Gastroesophageal sphincter (tissue), 4 donors: ENCODE measurements at places on chromosomes 11 and 22. TPM values are rescaled to one million over a fixed set of nuclear protein-coding genes. Genes with fewer than 3 reads are reported as not detected.

APOA5 gene
- total RNA-seq: not detected

CLMP gene
- total RNA-seq: 89.1 TPM

PPP2R1B gene
- 20.6 TPM for total RNA-seq

OR4A16 gene
- not detected for total RNA-seq

DMC1 gene
- total RNA-seq: 1.8 TPM

OR51B5 gene
- total RNA-seq: not detected

UCP3 gene
- total RNA-seq: 2.5 TPM

KCNJ11 gene
- 4.0 TPM for total RNA-seq

POU2AF1 gene
- total RNA-seq: 0.10 TPM

MRGPRX3 gene
- not detected for total RNA-seq

CCDC34 gene
- 1.2 TPM for total RNA-seq

SCN3B gene
- total RNA-seq: 0.77 TPM

LRRC74B gene
- not detected for total RNA-seq

OR6M1 gene
- total RNA-seq: not detected

ABCC8 gene
- 0.23 TPM for total RNA-seq

FIBIN gene
- total RNA-seq: 143 TPM

SLC5A1 gene
- total RNA-seq: 1.2 TPM

FXYD2 gene
- total RNA-seq: 0.50 TPM

APOBEC3A gene
- not detected for total RNA-seq

OR52N4 gene
- total RNA-seq: not detected

SLC25A18 gene
- total RNA-seq: 5.3 TPM

SCN2B gene
- 0.31 TPM for total RNA-seq

MAPK8IP2 gene
- 3.7 TPM for total RNA-seq

CARD10 gene
- 11.1 TPM for total RNA-seq

MRGPRG gene
- total RNA-seq: not detected

MMP7 gene
- not detected for total RNA-seq

OR5M11 gene
- not detected for total RNA-seq

KCNQ1 gene
- 5.8 TPM for total RNA-seq

SLC22A9 gene
- total RNA-seq: not detected

BIK gene
- not detected for total RNA-seq

C22orf15 gene
- 0.81 TPM for total RNA-seq

PYGM gene
- 17.1 TPM for total RNA-seq

CCDC82 gene
- 28.9 TPM for total RNA-seq

SMC1B gene
- not detected for total RNA-seq

OTOG gene
- not detected for total RNA-seq

PARVA gene
- 235 TPM for total RNA-seq

PANX1 gene
- 29.9 TPM for total RNA-seq

C11orf68 gene
- 38.4 TPM for total RNA-seq

HTR3A gene
- not detected for total RNA-seq
